NCI-H748 treated with DMSO at 0.1 percent for 48 hours (cell line): ENCODE measurements at places on chromosomes 3 and 15.
A peak's percentile ranks its signal among the peaks of the same experiment; 100 is the strongest.

GRCh38 chr3:14371573-14372474 is 30.6 kb upstream of the SLC6A6 start:
- peak; percentile 11 for DNase-seq

GRCh38 chr3:68773401-68773800 is 158.9 kb downstream of the TAFA4 start:
- DNase-seq: no peak

- no peak for DNase-seq
Observed at GRCh38 chr3:39118079-39118478, 10.6 kb downstream of the TTC21A start.

DNA sequence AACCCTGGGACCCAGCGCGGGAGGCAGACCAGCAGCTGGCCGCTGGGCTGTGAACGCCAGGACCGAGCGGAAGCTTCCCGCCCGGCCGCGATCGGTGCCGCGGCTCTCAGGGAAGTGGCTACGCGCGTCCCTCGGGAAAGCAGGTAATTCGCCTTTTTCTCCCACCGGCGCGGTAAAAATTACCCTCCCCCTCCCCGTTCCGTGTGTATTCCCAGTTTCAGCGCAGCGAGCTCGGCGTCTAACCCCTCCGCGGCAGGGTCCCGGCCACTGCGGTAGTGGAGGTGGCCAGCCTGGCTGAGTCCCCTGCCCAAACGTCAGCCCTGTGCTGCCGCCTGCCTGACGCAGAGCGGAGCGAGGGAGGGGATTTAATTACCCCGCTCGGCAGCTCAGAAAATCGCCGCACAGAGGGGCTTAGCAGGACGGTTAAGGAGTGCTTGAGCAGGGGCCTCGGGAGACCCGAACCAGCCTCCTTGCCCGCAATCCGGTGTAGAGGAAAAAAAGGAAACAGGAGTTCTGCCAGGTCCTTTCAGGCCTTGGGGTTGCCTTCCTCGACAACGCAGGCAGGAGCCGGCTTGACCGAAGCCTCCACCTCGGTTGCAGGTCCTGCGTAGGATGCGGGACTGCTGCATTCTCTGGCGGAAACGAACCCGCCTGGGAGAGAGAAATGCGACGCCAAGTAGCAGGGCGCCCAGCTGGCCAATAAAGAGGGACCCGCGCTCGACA is 2.9 kb downstream of the GATA2 start:
- no peak for DNase-seq
